Hypothalamus (tissue), 51 donors: ENCODE measurements at places on chromosomes 5 and 9.

DNA sequence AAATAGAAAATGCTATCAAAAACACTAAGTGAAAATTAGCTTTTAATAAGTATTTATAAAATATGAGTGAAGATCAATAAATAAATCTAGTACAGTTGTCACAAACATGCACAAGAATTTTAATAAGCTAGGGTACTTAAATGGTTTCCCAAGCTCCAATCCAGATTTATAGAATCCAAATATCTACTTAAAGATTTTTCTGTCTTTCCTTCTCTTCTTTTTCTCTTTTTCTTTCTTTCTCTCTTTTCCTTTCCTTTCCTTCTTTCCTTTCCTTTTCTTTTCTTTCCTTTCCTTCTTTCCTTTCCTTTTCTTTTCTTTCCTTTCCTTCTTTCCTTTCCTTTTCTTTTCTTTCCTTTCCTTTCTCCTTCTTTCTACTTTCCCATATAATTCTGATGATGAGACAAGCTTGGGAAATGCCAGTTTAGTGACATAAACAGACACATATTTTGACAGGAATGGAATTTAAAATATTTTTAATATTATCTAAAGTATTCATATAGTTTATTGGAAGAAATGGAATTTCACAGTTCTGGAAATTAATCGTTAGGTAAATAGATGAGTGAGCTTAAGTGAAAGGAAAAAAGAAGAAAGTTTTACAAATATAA, 832.8 kb downstream of the NR2F1-AS1 start:
- no peak for DNase-seq

GRCh38 chr5:15799612-15800011, 299.6 kb downstream of the FBXL7 start:
- no peak for DNase-seq

DNA sequence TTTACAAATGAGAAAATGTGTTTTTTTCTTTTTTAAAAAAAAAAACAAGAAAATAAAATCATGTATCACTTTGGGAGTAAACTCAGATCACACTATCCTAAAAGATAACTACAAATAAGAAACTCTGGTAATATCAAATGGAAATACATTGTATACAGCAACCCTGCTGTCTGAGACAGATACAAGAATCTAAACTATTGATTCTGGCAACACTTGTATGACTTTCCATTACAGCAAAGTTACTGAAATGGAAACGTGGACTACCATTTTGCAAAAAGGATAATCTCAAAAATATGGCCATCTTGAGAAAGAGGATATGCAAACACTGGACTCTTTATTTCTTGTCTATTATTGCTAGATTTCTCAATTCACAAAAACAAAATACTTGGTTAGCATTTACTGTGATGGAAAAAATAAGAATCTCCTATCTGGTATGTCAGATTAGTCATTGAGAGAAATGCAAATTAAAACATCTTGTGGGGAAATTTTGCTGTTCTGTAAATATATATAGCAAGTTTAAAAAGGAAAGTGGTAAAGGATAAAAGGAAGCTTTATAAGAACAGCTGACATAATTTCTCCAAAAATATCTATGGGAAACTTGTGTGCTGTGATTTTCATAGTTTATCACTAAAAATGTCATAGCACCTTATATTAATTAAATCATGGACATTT, 112.9 kb upstream of the FER start:
- DNase-seq: no peak

GRCh38 chr5:38641003-38641402, 84.6 kb upstream of the LIFR start:
- no peak for DNase-seq

DNA sequence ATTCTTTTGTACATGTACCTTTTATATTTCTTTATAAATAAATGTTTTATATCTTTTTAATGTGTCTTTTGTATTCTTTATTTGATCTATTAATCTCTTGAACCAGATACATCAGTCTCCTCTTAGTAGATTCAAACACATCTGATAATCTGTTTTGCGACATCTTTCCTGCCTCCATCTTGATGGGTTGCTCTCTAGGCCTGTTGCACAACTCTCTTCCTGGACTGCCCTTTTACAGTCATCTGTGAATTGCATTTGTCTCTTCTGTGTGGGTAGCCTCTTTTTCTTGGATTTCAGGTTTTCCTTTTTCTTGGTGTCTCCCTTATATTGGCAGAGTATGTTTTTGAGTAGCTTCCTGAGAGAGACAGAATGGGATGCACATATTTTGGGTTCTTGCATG, 6.2 kb downstream of the ZFYVE16 start:
- DNase-seq: no peak
